ENCODE measurements at places on chromosomes 12 and 14.

GRCh38 chr12:83092606-83093005 lies 405.9 kb downstream of the TMTC2 start:
- DNase-seq: no peak

DNA sequence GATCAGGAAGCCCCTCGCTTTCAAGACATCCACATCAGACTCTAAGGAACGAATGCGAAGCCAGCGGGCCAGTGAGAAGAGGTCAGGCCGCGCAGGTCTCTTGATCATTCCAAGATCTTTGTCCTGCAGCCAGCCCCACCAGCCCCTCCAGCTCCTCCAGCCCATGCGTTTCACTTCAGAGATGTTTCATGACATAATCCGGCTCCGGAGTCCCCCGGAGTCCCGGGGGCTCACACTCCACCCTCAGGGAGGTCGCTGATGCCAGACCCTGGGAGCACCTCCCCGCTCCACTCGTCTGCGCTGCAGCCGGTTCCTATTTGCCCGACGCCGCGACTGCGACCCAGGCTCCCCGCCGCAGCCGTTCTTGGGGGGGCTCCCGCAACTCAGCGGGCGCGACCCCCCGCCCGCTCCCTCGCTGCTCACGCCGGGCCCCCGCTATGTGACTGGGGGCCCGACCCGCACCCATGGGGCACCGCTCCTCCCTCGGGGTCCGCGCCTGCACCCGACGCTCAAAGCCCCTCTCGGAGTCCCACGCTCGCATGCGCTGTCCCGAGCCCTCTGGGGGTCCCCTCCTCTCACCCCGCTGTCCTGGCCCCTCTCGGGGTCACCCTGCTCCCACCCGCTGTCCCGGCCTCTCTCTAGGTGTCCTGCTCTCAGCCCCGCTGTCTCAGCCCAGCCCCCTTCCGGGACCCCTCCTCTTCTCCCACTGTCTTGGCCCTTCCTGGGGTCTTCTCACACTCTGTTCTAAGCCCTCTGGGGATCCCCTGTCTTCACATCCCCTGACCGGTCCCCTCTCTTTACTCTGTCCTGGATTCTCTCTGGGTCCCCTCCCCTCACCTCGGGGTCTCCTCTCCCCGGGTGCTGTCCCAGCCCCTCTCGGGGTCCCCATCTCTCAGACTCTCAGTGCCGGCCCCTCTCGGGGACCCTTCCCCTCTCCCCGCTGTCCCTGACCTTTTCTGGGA lies 1.1 kb downstream of the TAOK3 start:
- no peak for DNase-seq

DNA sequence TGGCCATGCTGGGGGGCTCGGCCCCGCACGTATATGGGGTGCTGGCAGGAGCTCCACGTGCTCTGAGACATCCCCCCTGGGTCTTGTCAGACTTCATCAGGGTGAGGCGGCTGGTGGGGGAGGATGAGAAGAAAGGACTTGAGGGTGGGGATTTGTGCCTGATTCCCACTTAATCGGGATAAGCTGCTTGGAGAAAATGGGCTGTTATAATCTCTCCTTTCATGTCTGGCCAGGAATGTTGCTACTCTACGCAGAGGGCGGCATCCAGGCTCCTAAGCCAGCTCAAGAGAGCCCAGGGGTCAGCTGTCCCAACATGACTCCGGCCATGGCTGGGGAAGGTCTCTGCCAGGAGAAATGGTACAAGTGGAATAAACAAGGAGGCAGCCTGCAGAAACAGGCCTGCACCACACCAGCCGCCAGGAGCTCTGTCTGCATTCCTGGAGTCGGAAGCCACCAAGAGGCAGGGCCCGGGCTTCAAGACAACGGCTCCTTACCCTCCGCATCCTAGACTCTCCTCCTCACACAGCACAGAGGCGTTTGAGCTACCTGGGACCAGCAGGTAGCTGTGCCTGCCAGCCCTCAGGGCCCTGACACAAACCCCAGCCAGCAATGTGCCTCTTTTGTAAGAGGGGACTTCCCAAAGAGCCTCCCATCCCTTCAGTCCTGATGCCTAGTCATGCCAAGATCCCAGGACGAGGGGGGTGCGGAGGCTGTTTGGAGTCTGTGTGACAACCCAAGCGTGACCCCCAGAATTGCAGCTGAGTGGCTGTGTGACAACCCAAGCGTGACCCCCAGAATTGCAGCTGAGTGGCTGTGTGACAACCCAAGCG lies 195.8 kb upstream of the DIO3 start:
- no peak for DNase-seq

- no peak for DNase-seq
These were observed 768 bp downstream of the METTL25 start for GRCh38 chr12:82359115-82359478.

GRCh38 chr14:92974541-92975345 lies 51.8 kb downstream of the CHGA start:
- no peak for DNase-seq
